ENCODE measurements at places on chromosomes 7 and 10.
A peak's percentile ranks its signal among the peaks of the same experiment; 100 is the strongest.

DNA sequence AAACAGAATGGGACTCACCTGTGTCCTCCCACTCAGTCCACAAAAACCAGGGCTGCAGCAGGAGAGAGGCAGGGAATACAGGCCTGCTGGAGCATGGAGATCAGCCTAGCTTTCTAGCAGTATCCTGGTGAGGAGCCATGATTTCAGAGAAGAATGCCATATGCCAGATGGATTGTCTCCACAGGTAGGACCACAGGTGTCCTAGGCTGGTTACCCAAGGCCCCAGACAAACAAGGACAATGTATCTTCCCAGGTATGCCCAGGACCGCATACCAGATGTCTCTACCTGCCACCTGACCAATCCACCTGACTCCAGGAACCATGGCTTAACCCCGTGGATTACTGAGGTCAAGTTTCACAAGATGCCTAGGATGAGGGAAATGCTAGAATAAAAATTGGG lies 295.4 kb upstream of the NPSR1 start:
- no peak for DNase-seq

DNA sequence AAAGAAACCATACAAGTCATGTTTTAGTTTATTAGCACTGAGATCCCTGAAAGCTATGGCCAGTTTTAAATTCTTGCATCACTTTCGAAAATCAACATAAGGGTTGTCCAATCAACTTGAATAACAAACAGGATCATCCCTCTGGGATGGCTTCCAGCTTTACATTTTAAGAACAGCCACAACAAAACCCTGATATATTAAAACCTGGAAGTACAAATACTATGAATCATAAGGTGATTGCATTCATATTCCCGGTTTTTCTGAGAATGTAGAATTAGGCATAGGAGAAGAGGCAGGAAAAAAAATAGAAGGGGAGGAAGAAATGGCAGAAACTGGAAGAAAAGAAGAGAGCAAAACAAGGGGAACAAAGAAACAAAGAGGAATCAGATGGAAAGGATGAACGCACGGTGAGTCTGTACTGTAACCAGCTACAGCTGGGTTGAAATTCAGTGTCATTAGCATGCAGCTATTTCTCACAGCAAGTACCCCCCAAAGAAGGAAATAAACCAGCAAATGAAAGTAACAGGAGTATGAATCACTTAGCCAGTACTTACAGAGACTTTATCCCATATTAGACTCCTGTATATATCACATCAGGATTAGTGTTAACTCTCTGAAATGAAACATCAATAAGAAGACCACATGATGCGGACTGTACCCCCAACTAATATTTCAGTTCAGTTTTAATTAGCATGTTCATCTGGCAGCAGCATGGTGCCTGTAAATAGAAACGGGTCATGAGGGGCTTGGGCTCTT lies 301.3 kb downstream of the RNLS start:
- no peak for DNase-seq

DNA sequence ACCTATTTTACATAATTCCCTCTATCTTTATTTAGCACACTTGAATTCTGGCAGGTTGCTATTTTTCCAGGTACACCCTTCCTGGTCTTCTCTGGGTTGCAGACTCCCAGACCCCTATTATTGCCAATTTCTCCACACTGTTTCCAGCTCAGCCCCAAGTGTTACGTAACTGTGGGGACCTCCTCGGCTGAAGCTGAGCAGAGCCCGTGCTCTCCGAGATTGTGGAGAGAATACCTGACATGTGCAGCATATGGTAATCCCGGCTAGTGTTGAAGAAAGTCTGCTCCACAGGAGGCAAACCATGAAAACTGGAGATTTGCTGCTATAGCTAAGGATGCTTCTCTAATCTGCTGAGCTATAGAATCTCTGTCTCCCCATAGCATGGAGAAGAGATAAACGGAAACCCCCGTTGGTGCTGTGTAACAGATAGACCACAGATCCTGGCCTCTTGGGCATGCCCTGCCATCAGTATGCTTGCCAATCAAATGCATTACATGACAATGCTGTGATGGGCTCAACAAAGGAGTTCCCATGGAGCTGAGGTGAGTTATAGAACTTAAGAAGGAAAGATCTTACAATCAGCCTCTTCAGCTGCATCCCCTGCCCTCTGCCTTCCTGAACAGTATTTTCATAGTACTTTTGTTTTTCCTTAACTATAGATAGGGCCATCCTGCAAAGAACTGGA lies 144.6 kb upstream of the AOAH start:
- no peak for DNase-seq

- DNase-seq = peak; percentile 33
Observed at GRCh38 chr7:102236592-102237287, 49.9 kb upstream of the SH2B2 start.

DNA sequence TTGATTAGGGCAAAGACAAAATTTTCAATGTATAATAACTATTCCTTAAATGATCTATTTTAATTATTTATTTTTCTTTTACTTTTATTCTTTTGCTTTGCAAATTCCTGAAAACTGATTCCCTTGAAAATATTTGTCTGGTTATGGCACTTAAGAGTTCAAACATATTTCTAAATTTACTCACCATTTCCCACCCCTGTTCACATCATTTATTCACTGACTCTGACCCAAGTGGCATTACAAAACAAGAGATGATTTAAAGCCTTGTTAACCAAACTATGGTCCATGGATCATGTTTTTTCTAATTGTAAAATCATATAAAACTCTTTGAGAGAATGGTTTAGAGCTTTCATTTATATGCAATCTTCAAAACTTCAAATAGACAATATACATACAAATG lies 1256.1 kb upstream of the LRRN3 start:
- no peak for DNase-seq

DNA sequence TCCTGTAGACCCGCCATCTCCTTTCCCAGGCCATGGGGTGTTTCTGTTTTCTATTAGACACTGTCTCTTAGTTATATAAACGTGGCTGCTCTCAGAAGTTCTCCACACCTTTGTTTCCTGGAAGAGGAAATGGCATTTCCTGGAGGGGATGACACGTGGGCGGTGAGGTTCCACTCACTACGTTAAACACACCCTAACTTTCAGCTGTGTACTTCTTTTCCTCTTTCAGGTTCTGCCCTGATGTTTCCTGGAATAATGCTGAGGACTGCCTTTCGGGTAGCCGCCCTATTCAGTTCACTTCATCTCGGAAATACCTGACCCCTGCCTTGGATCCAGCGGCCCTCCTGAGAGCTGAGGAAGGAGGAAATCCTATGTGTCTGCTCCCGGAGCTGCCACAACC lies 3.4 kb upstream of the PRKCQ start:
- DNase-seq = peak; percentile 61

Measured in stimulated activated CD4-positive, alpha-beta T cell treated with anti-CD3 and anti-CD28 coated beads, Interleukin-4, amount 100 ng/mL, for 48 hours (primary cell).